ENCODE measurements at places on chromosomes 11 and 22.
A peak's percentile ranks its signal among the peaks of the same experiment; 100 is the strongest.

GRCh38 chr11:8759634-8760033 lies 77.0 kb downstream of the RPL27A start:
- peak; percentile 32 for DNase-seq

DNA sequence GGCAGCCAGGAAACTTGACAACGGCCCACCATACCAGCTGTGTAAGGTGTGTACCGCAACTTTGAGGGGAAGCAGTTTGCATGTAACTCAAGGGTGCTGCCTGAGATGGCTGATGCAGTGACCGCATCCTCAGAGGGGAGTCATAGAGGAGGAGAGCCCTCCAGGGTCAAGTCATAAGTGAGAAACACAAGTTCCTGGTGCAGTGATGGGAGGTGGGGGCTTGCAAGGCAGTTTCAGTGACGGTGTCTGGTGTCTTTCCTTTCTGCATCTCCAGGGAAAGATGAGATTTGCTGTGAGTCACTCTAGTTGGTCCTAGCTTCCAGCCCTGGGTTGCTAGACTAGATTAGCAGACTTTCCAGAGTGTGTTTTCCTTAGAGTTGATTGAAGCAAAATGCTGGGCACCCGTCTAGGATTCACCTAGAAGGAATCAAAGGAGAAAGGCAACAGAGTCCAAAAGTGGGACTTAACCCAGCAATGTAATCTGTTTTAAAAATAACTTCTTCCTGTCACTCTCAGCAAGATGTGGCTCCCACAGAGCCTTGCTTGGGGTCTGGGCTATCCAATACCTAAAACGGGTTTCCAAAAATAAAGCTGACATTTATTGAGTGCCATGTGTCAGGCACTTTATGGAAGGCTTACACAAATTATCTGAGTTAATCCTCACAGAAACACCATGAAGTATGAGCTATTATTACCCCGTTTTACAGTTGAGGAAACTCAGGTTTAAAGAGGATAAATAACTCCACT lies 265.4 kb upstream of the PLET1 start:
- DNase-seq = no peak

- DNase-seq = no peak
These were observed 52.0 kb downstream of the KCNJ1 start for GRCh38 chr11:128814856-128815705.

- DNase-seq = no peak
These were observed 555.0 kb downstream of the BRD1 start for GRCh38 chr22:49272546-49273125.

DNA sequence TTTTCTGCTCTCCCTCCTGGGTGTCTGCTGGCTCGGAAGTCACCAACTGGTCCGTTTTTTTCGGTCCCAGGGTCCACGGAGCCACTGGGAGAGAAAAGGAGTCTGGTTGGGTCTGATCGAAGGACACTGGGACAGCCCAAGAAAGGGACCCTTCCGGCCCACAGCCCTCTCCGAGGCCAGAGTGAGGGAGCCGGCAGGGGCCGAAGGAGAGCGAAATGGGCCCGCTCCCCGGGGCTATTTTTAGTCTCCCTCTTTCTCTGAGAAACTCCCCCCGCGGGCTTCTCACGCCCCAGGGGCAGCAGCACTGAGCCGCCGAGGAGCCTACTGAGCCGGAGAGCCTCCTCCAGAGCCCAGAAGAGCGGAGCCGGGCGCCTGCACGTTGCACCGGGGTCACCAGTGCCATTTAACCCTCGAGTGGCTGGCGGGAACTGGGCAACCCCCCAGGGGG lies 1.9 kb downstream of the ESAM start:
- no peak for DNase-seq

- DNase-seq = no peak
These were observed 30.9 kb upstream of the CACNG2 start for GRCh38 chr22:36734171-36735058.

DNA sequence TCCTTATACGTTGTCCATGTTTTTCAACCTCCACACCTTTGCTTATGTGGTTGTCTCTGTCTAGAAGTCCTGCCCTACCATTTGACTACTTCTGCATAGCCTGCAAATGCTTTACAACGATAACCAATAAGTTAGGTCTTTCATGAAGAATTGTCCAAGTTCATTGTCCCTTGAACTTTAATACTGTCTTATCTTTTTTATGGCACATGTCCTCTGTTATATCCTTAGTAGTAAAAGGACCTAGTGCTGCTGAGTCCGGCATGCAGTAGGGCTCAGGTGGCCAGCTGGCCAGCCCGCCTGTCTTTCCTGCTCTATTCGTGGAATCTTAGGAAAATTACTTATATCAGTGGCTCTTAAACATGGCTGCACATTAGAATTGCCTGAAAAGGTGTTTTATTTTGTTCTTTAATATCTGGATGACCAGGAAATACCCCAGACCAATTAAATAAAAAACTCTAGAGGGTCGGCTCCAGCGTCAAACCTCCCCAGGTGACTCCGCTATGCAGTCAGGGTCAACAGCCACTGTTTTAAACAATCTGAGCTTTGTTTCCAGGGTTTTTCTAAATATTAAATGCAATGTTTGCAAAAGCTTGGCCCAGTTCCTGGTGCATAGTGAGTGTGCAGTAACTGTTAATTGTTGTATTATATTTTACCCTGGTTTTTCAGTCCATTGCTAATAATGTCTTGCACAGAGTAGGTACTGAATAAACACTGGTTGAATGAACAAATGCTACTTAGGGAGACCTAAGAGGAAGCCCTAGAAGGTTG lies 64.6 kb upstream of the SESN3 start:
- no peak for DNase-seq

DNA sequence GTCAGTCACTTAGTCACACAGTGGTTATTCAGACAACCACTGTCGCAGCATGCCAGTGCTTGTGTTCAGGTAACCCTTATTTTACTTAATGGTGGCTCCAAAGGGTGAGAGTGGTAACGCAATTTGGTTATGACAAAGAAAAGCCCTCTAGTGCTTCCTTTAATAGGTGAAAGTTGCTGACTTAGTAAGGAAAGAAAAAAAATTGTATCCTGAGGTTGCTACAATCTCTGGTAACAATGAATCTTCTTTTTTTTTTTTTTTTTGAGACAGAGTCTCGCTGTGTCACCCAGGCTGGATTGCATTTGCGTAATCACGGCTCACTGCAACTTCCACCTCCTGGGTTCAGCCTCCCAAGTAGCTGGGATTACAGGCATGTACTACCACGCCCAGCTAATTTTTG lies 64.5 kb downstream of the C11orf91 start:
- DNase-seq = no peak

DNA sequence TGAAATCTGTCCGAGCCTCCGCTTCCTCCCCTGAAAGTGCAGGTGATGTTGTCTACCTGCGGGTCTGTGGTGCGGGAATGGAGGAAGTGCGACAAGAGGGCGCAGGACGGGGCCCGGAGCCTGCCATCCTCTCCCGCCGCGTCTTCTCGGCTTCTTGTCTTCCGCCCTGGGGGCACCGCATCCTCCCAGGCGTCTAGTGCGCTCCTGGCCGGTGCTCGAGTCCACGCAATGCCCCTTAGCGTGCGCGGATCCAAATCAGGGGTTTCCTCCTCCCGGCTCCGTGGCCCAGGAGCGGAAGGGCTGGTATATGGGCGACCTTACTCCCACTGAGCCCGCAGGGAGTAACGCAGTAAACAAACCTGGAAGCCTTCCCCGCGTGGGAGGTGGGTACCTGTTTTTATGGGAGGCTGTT lies 405 bp downstream of the SFI1 start:
- DNase-seq = no peak

DNA sequence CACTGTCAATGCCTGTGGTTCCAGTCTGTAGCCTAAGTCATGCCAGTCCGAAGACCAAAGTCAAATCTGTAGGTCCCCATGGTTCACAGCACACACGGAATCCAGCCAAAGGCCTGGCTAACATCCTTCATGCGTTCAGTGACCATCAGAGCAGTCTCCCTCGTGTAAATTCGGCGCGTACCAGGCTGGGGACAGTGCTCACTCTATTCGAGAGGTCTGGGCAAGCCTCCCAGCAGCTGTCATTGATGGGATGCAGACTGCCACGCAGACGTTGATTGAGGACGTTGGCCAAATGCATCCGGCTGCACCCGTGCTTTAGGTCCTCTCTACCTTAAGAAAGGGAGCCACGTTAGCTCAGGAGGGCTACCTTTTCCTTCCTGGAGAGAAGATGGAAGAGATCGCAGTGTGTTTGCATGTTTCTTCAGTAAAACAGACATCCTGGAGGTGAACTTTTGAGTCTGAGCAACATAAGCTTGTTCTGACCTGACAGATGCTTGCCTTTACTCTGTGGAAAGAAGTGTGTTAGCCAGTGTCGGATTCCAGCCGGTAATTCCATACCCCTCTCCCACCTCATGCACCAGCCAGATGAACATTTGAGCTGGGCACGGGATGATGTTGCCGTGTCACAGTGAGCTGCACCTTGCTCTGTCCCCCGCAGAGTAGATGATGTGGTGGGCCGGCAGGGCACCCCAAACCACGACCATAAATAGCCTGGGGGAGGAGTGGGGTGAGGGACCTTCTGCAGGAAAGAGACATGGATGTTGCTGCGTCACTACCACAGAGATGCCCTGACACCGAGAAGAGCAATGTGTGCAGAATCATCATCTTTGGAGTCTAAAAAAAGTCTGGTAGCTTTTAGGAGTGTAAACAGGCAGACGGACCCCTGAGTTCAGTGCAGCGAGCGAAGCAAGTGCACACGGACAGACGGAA lies 12.2 kb downstream of the CTTN start:
- no peak for DNase-seq

DNA sequence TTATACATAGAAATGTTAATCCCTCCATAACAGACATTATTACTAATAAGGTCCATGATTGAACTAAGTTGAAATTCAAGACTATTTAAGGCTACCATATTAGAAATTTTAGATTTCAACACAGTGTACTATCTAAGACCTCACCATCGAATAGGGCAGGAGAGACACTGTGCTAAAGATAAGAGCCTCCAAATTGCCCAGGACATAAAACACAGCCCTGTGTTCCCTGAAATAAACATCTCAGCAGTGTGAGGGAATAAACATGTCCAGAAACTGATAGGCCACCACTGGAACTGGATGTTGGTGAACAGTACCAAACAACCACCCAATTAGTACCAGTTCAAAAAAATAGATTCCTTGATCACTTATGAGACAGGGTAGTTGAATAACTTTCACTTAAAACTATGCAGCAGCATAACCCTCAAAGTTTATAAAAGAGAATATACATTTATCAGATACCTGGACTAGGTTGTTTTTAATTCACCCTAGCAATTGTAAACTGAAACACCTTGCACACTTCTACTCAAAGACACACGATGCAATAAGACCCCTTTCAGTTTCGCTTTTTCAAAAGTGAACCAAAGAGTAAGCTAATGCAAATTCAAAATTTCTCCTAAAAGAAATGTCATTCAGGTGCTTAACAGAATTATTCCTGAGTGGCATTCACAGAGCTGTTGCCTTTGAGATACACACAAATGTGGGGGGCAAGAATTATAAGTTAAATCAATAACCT lies 34.3 kb downstream of the USP28 start:
- DNase-seq = no peak

- DNase-seq = no peak
These were observed 98.0 kb upstream of the SOX6 start for GRCh38 chr11:16454289-16454863.

DNA sequence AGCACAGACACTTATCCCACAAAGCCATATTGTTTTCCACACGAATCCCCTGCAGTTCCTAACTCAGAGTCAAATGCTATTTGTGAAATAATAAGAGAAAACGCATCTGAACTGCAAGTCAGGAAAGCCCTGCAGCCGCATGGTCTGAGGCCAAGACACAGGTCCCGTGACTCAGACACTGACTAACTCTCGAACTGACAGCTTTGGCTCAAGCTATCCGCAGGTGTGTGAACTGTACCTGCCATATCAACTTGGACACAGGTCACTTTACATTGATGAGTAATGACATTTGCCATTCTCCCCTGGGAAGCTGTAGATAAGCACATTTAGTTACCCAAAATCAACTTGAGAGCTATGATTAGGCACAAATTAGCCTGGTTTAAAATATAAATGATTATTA lies 34.9 kb upstream of the NFRKB start:
- DNase-seq = no peak

DNA sequence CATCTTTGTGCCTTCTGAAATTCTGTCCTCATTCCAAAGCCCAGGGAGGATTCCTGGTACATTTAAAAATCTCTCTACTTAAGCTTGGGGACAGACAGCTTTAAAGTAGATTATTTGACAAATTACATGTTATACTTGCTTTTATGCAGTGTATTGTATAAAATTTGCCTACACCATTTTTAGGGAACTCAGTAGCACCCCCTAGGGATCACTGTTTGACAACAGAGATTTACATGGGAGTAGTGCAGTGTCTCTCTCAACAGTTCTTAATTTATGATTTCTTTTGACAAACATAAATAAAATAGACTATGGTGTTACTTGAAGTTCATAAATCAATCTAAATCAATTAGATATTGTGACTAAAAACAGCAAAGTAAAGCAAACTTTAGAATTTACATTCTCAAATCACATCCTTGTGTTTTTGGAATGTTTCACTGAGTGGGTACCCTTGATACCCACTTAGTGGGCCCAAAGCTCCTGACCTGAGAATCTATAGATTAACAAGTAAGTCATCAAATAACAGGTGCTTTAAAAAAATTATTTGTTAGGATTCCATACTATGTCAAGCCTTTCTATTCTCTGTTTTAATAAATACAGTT lies 428.8 kb downstream of the DYNC2H1 start:
- DNase-seq = no peak

DNA sequence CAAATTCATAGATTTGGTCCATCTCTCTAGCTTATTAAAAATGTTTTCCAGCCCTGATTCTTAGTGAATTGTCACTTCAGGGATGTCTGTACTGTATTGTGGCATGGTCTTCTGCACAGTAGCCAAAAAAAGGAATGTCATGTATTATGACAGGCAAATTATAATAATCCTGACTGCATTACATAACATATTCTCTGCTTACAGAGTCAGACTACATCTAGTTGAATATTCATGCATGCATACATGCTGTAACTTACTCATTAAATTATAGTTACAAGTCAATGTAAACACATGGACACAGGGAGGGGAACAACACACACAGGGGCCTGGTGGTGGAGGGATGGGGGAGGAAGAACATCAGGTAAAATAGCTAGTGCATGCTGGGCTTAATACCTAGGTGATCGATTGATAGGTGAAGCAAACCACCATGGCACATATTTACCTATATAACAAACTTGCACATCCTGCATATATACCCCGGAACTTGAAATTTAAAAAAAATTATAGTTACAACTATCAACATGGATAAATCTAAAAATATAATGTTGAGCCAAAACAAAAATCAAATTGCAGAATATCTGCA lies 31.5 kb upstream of the SMCO4 start:
- DNase-seq = no peak

Measured in Ammon's horn (tissue), 1 donor.